Ovary (tissue), 10 donors: ENCODE measurements at places on chromosomes 4 and X.
A peak's percentile ranks its signal among the peaks of the same experiment; 100 is the strongest.

DNA sequence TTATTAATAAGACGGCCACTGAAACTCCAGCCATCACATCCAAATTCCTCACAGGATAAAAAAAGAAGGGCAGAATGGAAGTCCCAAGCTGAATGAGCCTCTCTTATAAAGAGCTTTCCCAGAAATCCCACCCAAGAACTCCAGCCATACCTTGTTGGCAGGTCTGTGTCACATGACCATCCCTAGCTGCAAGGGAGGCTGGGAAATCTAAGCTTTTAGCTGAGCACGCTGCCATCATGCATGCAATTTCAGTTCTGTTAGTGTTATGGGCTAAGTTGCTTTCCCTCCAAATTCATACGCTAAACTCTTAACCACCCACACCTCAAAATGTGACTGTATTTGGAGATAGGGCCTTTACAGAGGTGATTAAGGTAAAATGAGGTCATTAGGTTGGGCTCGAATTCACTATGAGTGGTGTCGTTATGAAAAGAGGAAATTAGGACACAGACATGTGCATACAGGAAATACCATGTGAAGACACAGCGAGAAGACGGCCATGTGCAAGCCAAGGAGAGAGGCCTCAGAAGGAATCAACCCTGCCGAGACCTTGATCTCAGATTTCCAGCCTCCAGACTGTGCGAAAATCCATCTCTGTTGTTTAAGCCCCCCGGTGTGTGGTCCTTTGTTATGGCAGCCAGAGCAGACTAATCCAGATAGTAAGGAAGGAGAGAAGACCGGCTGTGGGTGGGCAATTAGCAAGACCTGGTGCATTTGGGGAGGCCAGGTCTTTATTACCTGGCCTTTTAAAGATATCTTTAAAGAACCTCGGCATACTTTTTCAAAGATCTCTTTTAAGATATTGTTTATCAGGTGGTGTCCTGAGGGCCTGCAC, 317.6 kb downstream of the BCOR start:
- DNase-seq, result no peak

DNA sequence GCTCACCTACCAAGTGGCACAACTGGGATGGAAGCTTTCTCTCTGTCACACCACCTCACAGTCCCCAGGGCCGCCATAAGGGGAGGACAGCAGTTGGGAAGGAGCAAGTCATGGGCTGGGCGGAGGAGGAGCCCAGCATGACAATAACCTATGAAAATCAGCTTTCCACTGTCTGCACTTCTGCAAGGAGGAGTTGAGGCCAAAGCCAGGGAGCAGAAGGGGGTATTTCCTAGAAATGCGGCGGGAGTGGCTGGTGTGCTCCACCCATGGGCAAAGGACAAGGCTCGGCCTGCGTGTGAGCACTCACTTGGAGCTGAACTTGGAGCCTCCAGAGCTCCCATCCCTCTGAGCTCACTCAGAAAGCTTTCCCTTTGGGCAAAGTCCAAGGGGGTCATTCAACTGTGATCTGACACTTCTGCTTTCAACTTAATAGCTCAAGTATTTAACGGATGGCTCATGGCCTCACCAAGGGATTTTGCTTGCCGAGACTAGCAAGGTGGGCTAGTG, 18.5 kb downstream of the APLN start:
- no peak for DNase-seq

DNA sequence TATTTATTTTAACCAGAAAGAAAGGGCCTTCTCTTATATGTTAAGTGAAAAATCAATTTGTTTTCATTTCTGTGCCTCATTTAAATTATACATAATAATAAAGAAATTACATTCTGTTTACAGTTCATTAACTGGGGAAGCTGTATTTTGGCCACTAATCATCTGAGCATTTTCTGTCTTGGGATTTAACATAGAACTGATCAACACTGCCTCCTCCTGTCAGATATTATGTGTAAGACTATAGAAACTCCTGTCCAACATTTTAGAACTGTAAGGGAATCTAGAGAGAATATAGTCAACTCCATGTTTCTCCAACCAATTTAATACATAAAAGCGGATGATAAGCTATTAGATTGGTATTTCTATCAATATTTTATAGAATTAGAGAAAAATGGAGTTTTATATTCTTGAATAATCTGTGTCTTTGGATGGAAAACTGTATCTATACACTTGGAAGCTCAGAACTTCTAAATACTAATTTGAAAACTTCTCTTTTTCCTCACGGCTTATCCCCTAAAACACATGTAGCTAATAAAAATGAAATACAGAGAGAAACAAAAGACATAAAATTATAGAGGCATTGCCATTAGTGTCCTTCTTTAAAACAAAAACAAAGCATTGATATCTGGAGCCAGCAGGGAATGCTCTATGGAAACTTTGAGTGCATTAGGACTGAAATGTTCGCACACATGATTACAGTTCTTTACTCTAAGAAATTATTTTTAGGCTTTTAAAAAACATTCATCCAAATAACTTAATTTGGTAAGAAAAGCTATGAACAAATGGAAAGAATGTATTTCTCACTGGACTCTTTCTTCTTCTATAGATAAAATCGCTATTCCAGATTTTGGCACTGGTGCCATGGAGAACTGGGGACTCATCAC, 33.1 kb downstream of the ENPEP start:
- DNase-seq, result no peak

DNA sequence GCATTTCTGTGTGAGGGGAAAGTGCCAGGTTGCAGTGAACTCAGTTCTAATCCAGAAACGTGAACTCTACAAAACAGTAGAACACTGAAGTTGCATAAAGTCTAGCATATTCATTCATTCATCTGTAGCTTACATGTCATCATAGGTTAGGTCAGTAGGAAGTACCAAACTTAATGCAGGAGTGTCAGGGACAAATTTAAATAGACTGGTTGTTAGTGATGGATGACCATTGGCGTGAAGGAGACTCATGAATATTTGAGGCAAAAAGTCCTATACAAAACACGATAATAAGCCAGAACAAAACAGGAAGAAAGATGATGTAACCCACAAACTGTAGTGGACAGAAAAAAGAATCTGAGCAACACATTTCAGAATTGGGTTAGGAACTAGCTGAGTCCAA, 592.8 kb upstream of the PCDH10 start:
- no peak for DNase-seq

GRCh38 chr4:144788469-144788868, 142.5 kb downstream of the HHIP start:
- no peak for DNase-seq

- DNase-seq, result no peak
These were observed 146.2 kb downstream of the GATB start for GRCh38 chr4:151614561-151614960.

DNA sequence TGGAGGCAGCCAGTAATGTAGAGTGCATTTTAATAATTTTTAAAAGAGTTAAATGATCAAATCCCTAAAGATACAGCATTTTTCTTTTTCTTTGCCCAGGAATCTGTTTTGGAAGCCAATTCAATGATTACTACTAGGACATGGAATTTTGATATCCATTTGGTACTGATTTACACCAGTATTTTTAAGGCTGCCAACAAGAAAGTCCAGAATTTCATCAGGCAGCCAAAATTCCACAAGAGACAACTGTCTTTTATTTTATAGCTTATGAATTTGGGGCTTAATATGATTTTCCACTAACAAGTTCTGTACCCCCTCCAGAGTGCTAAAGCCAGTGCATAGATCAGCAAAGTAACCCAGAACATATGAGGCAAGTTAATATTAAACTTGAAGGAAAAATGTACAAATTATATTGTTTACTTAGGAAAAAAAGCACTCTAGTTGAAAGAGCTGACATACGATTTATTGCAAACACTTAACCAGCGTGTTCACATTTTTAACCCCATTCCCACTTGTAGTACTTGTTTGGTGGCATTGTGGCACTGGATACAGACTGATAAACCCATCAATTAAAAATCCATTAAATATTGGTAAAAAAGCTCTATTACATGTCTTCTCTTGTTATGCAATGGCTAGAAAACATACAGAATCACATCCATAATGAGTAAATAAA, 259.7 kb downstream of the DCHS2 start:
- DNase-seq, result no peak

- no peak for DNase-seq
These were observed 231.2 kb upstream of the CPEB2 start for GRCh38 chr4:14771094-14771493.

GRCh38 chr4:175716961-175717360, 95.1 kb downstream of the GPM6A start:
- no peak for DNase-seq

GRCh38 chr4:20624793-20625374, 75.4 kb upstream of the PACRGL start:
- no peak for DNase-seq

- DNase-seq, result no peak
These were observed 49.2 kb upstream of the MSX1 start for GRCh38 chr4:4810092-4810774.

DNA sequence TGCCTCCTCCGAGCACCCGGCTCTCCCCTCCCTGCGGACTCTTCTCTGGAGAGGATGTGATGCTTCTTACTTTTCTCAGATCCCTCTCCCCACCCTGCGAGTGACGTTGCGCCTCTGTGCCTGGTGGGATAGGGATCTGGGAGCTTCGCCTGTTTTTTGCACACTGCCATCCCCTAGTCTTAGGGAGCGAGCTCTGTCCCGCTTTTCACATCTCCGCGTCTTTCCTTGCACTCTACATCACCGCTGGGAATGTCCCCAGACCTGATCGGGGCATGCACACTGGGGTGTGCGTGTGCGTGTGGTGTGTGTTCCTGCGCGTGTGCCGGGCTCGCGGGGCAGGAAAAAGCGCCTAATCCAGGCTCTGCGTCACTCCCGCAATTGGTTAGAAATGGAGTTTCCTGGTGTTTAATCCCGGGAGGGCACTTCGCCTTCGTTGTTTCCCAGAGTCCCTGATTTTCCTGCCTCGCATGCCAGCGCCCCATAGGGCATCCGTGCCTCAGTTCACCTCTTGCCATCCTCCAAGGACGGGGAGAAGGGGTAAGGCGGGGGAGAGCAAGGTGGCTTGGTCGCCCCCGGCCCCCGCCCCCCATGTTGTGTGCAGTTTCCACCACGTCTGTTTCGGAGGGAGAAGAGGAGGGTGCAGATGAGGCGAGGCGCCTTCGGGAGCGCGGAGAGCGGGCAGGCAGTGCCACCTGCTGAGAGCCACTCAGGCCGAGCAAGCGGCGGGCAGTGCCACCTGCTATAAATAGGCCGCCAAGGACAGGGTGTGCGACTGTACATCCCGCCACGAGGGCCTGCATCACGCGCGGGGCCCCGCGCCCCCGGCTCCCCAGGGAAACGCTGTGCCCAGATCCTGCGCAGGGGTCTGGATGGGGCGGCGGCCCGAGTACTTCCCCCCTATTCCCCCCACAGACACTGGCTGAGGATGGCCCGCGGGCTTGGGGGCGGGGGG, 759 bp upstream of the TBC1D1 start:
- DNase-seq, result peak; percentile 61

DNA sequence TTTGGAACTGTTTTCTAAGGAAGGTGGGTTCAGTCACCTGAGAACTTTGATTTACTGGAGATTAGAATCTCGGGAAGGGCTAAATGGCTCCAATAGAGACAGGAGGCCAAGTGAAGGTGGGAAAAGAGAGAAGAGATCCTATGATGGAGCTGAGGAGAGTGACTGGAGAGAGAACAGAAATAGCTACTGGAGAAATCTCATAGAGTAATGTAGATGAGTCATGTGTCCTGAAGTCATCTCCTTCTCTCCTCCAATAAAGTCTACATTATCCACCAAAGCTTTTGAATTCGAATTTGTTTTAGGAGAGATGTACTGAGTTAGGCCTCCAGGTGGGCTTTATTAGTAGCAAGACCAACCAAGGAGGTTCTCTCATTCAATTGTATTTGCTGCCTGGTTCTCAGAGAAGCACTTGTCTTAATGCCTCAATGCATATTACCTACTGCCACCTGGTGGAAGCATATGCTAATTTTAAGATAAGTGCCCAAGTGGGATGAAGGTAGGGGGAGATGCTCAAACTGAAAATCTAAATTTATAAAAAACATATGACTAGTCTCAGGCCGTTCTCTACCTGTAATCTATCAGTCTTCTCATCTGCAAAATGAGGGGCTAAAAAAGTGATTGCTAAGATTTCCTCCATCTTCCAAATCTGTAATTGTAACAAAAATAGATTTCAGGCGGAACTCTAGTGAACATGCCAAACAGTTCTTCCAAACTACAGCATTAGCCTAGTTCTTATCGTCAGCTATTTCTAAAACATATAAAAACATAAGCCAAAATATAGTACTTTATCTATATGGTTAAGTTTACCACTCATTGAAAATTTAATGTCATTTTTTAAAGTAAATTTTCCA, 24.4 kb downstream of the TXK start:
- DNase-seq, result no peak

- no peak for DNase-seq
These were observed 245.2 kb upstream of the DIPK2B start for GRCh38 chrX:45445745-45446412.

DNA sequence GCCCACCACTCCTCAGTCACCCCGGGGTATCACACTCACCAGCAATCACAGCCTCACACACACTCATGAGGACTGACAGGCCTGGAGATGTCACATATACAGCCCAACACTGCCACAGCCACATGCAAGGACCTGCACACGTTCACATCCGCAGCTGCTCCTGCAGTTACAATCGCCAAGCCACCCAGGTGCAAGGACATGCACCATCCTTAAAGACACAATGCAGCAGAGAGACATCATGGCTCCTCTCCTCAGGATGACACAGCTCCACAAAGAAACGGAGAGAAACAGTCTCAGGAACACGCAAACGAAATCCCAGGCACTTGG, 1.1 kb downstream of the PCSK1N start:
- no peak for DNase-seq

DNA sequence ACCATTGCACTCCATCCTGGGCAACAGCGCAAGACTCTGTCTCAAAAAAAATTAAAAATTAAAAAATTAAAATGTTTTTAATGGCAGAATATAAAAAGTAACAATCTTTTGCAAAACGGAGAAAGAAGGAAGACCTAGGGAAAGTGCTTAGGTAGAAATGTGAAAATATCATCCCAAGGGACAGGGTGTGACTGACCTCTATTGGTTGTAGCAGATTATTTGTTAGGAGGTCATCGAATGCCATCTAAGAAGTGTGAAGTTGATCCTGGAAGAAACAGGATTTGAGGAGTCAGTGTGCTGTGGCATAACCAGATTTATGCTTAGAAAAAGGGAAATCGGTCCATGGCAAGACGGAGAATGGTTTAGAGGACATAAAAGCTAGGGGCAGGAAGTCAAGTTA, 18.1 kb upstream of the C4orf36 start:
- no peak for DNase-seq
